ENCODE measurements at places on chromosomes 6 and 20. TPM values are rescaled to one million over a fixed set of nuclear protein-coding genes. Genes with fewer than 3 reads are reported as not detected.

GRCh38 chr20:32577657-32578056, 7.5 kb downstream of the NOL4L start:
- DNase-seq = no peak

- no peak for DNase-seq
These were observed 898 bp downstream of the XRN2 start for GRCh38 chr20:21303872-21304586.

GRCh38 chr6:105279463-105279862, 99.6 kb upstream of the POPDC3 start:
- DNase-seq = no peak

DNA sequence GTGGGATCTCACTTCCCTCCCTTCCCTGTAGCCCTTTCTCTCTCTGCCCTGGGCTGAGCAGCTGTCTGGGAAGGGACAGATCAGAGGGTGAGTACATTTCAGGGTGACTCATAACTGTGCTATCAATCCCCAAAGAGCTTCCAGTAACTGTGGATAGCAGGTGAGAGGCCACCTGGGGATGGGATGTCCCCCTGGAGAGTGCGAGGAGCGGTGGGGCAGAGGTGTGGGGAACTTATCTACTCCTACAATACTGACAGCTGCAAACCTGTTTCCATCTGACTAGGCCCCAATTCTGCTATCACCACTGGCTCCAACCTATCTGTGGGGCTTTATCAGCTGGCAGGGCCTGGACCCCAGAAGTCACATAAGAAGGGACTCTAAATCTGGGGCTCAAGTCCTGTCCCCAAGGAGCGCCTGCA, 32.6 kb downstream of the KCNK5 start:
- DNase-seq = no peak

GRCh38 chr20:38131588-38132121, 33.4 kb downstream of the TGM2 start:
- DNase-seq = no peak

Gene SSTR4
- not detected for total RNA-seq
